ENCODE measurements at places on chromosomes 16 and 17.

- DNase-seq = peak; percentile 67
Measured at GRCh38 chr16:89574681-89575246, 794 bp upstream of the CPNE7 start.

DNA sequence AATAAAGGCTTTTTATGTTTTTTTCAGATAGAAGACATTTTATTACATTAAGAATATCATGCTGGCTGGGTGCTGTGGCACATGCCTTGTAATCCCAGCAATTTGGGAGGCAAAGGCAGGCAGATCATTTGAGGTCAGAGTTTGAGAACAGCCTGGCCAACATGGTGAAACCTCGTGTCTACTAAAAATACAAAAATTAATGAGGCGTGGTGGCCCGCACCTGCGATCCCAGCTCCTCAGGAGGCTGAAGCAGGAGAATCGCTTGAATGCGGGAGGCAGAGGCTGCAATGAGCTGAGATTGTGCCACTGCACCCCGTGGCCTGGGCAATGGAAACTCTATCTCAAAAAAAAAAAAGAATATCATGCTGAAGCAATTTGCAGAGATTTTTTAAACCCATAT, 29.1 kb upstream of the HAPSTR1 start:
- DNase-seq = no peak

DNA sequence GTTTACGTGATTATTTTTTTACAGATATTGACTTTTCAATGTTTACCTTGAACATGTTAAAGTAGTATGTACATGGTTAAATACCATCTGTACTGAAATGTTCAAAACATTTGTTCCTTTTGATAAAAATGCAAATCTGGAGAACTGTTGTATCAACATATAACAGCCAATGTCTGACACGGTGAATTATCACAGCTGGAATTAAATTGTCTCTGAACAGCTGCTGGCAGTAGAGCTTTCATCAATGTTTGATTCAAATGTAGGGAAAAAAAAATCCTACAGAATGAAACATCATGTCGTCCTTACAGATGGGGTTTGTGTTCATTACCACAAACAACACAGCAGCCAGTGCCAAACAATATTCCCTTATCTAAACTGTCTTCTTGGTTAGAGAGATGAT, 79.9 kb downstream of the TOX3 start:
- DNase-seq = no peak

GRCh38 chr16:11101695-11102522, 154.1 kb downstream of the SOCS1 start:
- no peak for DNase-seq

DNA sequence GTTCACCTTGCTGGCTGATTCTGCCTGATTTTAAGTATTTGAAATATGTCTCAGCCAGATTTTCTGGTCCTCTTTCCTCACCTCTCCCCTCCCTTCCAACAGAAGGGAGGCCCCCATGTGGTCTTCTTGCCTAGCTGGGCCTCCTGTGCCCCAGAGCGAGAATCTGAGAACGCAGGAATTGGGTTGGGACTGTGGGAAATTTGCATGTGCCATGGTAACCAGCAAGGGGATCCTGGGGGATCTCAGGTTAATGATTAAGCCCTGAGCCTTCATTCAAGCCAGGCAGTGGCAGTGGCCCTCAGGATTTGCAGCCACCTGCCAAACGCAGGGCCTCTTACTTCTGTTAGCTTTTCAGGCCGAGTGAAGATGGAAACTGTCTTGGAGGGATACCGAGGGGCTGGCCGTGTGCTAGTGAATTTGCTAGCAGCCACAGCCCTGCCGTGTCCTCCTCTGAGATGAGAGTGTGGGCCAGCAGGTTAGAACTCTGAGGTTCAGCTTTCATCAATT, 40.2 kb downstream of the KSR1 start:
- DNase-seq = no peak

- DNase-seq = peak; percentile 86
Measured at GRCh38 chr17:7988750-7989178, 13.7 kb upstream of the GUCY2D start.

DNA sequence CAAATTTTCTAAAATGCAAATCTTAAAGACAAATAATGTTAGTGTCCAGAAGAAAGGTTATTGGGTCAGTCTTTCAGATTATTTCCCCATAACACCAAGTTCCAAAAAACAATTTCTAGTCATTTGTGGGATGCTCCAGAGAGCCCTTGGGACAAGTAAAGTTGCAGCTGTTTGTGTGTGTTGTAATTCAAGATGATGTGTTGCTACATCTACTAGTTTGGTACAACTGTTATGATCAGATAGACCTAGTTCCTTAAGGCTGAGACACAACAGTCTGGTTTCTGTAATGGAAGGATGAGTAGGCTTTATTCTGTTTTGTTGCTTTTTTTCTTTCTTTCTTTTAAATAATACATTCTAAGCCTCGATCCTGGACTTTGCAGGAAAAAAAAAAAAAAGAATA, 41.9 kb downstream of the PIGL start:
- DNase-seq = no peak

Measured in fibroblast of skin of right quadriceps (primary cell).